ENCODE measurements at places on chromosomes 2 and 18.

- DNase-seq, result no peak
Measured at GRCh38 chr2:220510668-220511067, 883.2 kb downstream of the SLC4A3 start.

- no peak for DNase-seq
Measured at GRCh38 chr2:222912117-222912516, 51.3 kb downstream of the ACSL3 start.

GRCh38 chr2:46430992-46431391 is 48.4 kb upstream of the TMEM247 start:
- DNase-seq, result no peak

DNA sequence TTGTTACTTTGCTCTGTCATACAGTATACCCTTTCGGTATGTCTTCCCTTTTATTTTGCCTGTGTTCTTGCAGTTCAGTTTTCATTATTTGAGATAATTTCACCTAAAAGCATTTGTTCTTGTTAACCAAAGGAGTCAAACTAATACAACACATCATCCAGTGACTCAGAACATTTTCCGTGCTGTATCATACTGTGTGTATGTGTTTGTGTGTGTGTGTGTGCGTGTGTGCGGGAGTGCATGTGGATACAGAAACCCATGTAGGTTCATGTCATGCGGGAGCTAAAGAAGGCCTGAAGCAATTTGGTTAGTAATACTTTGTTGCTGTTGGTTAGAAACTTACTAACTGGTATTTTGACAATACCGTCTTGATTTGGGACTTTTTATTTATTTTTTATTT is 60.0 kb downstream of the CEP192 start:
- DNase-seq, result no peak

GRCh38 chr2:9208875-9209274 is 2.3 kb downstream of the ASAP2 start:
- no peak for DNase-seq

- no peak for DNase-seq
Measured at GRCh38 chr2:38450509-38450908, 73.4 kb upstream of the ATL2 start.

- no peak for DNase-seq
Measured at GRCh38 chr2:218615868-218616315, 8.2 kb downstream of the PLCD4 start.

DNA sequence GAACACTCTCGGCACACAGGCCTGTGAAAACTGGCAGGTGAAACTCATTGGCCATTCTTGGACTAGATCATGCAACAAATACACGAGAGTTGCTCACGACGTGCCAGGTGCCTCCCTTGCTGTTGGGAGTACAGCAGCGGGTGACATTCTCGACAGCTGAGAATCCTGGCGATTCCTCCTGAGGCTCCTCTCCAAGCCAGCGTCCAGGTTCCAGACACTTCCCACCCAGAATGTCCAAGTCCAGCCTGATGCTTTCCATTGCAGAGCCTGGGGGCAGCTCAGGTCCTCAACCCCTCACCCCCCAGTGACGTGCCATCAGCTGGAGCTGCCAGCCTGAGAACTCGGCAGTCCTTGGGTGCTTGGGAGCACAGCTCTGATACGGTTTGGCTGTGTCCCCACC is 124.2 kb downstream of the PXDN start:
- no peak for DNase-seq

GRCh38 chr2:238290091-238290509 is 1.7 kb upstream of the PER2 start:
- DNase-seq, result no peak

DNA sequence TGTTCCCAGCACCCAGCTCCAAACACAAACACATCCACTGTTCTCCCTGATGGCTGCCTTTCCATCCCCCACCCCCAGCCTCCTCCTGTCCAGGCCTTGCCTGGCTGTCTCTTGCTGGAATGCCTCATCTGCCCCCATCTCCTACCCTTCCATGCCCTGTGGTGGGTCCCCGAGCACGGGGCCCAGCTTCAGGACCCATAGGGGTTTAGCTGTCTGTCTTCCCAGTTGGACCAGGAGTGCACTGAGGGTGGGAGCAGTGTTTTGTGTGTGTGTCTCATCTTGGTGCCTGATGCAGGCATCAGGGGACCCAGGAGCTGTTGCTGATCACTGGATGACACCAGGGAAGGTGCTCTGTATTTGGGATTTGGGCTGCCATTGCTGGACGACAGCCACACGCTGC is 34.5 kb downstream of the GLI2 start:
- no peak for DNase-seq

GRCh38 chr2:191957996-191958860 is 111.3 kb upstream of the CAVIN2 start:
- DNase-seq, result no peak

DNA sequence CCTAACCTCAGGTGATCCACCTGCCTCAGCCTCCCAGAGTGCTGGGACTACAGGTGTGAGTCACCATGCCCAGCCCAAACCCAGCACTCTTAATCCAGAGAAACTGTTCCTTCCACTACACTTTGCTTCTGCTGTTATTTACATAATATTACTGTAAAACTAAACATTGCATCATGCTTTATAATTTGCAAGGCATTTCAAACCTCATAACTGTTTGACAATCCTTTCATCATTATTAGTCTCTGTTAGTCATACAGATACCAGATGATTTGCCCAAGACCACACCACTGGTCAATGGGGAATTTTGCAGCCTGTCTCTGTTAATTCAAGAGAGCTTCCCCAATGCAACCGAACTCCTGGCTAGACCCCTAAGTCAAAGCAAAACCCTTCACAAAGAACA is 338.3 kb downstream of the ALK start:
- no peak for DNase-seq

DNA sequence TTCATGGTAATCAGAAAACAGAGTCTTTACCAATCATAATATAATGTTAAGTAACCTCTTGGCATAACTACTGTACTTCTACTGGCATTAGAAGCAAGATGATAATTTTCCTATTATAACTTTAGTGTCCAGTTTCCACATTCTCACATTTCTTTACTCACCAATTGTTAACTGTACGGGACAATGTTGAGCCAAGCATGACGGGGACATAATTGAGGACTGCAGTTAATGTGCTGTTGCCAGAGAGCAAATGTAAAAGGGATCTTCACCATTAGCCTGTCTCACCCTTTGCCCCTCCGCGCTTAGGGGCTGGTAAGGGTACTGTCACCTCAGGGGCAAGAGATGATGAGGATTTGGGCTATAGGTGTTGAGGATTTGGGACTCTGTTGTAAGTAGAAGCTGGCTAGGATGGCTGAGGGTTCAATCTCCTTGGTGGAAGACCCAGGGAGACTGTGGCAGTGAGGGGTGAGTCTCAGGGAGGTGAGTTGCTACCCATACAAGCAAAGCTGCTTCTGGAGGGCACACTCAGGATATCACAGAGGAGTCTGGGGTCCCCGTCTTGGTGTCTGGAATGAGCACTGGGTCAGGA is 54.4 kb upstream of the IL1RL1 start:
- no peak for DNase-seq

- no peak for DNase-seq
Measured at GRCh38 chr2:96529376-96530143, 7.0 kb upstream of the ARID5A start.

DNA sequence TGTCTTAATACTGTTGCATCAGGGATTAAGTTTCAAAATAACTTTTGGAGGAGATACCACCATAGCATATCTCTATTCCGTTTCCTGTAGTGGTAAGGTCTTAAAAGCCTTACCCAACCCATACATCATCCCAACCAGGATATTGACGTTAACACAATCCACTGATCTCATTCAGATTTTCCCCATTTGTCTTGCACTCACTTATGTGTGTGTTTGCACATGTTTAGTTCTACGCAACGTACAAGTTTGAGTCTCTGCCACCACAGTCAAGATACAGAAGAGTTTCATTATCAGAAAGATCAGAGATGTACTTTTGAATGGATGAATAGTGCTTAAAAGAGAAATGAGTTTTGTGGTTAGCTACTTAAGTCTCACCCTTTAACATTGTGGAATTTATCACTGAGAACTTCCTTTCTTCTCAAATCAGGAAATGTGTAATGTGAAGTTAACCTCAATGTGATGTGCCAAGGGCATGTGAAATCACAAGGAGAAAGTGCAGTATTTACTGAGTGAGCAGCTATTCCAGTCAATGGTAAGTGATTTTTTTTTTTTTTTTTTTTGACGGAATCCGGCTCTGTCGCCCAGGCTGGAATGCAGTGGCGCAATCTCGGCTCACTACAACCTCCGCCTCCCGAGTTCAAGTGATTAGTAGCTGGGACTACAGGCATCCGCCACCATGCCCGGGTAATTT is 69.2 kb upstream of the EPHA4 start:
- DNase-seq, result no peak

- DNase-seq, result no peak
Measured at GRCh38 chr2:12948961-12949353, 232.2 kb downstream of the TRIB2 start.

DNA sequence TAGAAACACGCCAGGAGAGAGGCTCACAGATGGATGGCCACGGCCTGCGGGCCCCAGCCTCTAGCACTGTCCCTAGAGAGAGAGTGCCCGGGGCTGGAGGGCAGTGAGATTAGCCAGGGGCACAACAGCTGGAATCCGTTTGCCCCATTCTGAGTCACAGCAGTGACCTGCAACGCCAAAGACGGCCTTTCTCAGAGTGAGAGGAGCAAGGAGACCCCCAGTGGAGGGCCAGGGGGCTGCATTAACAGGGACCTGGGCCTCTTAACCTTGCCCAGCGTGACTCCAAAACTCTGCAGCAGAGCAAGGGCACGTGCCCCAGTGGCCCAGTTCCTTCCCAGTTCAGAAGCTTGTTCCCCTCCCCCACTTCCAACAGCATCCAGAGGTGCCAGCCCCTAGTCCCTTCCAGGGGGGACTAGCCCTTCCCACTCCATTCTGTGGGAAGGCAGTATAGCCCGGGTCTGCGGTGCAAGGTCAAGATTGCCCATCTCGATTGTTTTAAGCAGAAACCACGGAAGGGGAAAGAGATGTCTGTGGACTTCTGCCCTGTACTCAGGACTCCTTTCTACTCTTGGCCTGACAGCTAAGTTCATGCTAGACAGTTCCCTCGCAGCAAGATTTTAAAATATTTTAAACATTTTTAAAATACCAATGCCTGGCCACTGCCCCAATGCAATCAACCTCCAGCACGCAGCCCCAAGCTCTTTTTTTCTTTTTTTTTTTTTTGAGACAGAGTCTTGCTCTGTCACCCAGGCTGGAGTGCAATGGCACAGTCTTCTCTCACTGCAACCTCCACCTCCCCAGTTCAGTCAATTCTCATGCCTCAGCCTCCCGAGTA is 50.9 kb upstream of the BIN1 start:
- DNase-seq, result no peak

DNA sequence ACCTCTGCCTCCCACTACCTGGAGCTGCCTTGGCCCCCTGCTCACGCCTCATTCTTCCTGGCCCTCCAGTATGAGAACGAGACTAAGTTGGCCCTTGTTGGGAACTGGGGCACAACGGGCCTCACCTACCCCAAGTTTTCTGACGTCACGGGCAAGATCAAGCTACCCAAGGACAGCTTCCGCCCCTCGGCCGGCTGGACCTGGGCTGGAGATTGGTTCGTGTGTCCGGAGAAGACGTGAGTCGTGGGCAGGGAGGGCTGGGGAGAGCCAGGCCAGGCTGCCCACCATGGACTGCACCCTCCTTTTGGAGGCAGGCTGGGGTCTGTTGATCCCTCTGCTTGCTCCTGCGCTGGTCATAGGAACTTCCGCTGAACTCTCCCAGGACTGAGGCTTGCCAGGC is 114.7 kb downstream of the DYSF start:
- DNase-seq, result no peak

DNA sequence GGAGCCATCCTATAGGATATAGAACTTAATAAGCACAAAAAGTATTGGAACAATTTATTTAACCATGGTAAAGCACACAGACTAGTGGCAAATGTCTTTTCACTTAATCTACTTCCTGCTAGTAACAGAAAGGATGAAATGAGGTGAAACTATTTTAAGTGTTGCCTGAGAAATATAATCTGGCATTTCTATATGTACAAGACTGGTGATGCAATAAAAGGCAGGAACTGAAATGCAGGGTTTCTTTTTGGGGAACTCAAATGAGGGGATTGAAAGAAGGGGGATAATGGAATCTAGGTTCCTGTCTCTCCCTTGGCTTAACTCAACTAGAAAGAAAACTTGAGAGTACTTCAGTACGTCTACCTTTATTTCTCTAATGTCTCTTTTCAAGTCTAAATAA is 122.3 kb downstream of the MEMO1 start:
- DNase-seq, result no peak

GRCh38 chr18:71327850-71328249 is 1039.0 kb downstream of the SOCS6 start:
- DNase-seq, result no peak

DNA sequence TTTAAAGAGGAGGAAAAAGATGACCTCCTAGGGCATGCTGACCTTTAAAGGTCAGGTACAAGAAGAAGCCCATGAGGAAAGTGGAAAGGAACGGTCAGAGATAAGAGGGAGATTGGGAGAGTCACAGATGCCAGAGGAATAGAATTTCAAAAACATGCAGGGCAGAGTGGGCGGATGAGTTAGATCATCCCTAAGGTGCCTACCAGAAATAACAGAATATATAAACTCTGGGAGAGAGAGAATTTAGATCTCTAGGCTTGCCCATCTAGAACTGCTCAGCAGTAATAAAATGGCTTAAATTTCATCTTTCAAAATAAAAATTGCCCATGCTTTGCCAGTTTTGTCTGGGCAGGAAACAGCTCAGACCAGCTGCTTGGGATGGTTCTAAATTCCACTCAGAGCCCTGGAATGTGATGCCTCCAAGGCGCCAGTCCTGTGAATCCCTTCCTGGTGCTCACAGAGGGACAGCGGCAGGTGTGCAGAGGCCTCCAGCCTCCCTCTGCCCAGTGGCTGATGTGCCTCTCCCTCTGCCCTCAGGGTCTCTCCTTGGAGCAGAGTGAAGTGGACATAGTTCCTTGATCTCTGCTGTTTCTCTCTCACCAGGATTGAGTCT is 130.9 kb downstream of the ANTXR1 start:
- DNase-seq, result no peak

DNA sequence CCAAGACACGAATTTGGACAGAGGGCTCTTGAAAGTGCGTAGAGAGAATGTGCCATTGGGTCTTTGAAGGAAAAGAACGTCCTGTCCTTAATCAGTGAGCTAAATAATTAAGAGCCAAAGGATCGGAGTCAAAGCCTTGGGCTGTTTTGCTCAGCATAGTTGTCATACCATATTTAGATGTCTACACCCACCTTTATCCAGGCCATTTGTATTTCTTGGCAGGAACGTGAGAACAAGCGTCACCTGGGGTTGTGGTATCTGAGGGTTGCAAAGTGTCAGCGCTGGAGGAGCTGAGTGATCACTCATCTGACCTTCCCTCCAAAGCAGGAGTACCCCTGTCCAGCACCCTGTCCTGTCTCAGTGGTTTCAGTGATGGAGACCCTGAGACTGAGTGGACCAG is 4.5 kb downstream of the LPIN1 start:
- DNase-seq, result no peak

DNA sequence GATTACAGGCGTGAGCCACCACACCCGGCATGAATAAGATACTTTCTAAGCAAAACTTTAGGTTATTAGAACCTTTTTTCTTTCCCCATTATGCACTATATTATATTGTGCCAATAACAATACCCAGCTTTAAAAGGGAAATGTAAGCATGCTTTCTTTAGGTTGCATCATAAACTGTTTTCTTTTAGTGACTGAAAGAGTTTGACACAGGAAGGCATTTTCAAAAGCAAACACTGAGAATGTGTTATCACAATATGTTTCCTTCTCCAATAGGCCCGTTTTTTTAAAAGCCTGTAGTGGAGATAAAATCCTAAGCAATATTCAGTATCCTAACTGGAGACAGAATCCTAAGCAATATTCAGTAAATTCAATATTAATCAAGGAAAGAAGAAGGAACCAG is 16.7 kb upstream of the EPB41L5 start:
- no peak for DNase-seq

GRCh38 chr2:104249629-104250028 is 604.3 kb upstream of the POU3F3 start:
- no peak for DNase-seq

- no peak for DNase-seq
Measured at GRCh38 chr2:80242355-80242910, 62.1 kb downstream of the LRRTM1 start.

All from stimulated activated CD4-positive, alpha-beta T cell treated with anti-CD3 and anti-CD28 coated beads, Interleukin-15, amount 100 ng/mL, for 48 hours (primary cell).